ENCODE measurements at places on chromosomes 2 and 18. TPM values are rescaled to one million over a fixed set of nuclear protein-coding genes. Genes with fewer than 3 reads are reported as not detected.

DNA sequence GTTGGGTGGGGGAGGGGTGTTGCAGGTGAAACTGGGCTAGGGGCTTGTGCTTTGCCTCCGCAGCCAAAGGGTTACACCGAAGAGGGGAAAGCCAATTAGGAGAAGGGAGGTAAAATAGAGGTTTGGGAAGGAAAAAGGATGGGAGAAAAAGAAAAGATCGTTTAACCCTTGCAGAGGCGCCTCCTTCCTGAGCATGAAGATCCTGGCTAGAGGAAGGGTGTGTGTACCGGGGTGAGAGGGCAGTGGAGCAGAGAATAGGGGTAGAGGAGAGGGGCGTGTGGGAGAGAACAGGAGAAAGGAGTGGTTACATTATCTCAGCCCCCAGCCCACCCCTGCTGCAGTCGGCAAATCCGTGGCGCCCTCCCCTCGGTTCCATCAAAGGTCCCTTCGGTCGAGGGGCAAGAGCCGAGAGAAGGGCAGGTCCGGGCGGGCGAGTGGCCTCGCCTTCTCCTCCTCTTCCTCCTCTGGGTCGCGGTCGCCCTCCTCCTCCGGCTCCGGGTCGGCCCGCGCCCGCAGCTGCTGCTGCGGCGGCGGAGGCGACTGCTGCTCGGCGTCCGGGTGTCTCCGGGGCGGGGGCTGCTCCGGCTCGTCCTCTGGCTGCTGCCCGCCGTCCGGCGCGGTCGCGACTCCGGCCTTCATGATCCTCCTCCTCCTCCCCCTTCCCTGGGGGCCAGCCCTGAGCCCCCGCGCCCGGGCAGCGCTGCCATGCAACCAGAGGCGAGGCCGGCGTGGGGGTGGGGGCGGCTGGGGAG lies 1.1 kb downstream of the MARCHF4 start:
- H3K4me3 ChIP-seq = peak overlapping the region; percentile 58
- no peaks in the 10 kb centered on the region for H3K36me3 ChIP-seq
- DNase-seq = no peak

GRCh38 chr18:2657788-2658458 lies 2.4 kb downstream of the SMCHD1 start:
- peaks cover 63% of the 10 kb centered on the region for H3K4me1 ChIP-seq
- no peak for DNase-seq
- peak overlapping the region; percentile 30 for H3K27ac ChIP-seq
- H3K4me3 ChIP-seq = peak overlapping the region; percentile 93
- no peaks in the 10 kb centered on the region for H3K36me3 ChIP-seq

The TTN gene
- 2,803 TPM for total RNA-seq

- no peak for DNase-seq
- peaks cover 8% of the 10 kb centered on the region for H3K4me1 ChIP-seq
- H3K27ac ChIP-seq = no peak overlapping the region
- H3K4me3 ChIP-seq = no peak overlapping the region
These were observed 9.8 kb downstream of the WDR43 start for GRCh38 chr2:28904295-28904694.

The UGT1A10 gene
- total RNA-seq = not detected

GRCh38 chr2:143674051-143674450 lies 544.8 kb downstream of the ARHGAP15 start:
- H3K4me3 ChIP-seq = no peak overlapping the region
- H3K27me3 ChIP-seq = no peaks in the 10 kb centered on the region
- DNase-seq = no peak

The IL1RN gene
- 0.33 TPM for total RNA-seq

The VWC2L gene
- total RNA-seq = not detected

DNA sequence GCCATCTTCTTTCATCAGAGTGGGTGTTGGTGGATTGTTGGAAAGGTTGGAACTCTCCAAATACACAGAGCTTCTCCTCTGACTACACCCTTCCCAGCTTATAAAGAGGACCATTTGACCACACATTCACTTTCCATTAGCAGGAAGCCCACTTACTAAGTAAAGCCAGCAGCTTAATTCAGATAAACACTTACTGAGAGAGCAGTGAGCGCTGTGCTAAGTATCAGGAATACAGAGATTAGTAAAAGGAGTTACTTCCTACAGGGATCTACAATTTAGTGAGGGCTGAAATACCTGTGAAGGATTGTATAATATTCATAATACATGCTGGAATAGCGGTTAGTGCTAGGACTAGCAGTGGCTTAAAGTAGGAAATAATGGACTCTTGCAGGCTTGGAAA lies 343.0 kb downstream of the NYAP2 start:
- H3K27ac ChIP-seq = no peak overlapping the region
- no peak overlapping the region for H3K4me3 ChIP-seq
- H3K4me1 ChIP-seq = no peaks in the 10 kb centered on the region
- no peaks in the 10 kb centered on the region for H3K36me3 ChIP-seq

Measured in left ventricle myocardium inferior (tissue), 1 donor.